CD8-positive, alpha-beta memory T cell (primary cell): ENCODE measurements at places on chromosomes 6 and 20. TPM values are rescaled to one million over a fixed set of nuclear protein-coding genes. Genes with fewer than 3 reads are reported as not detected.

- H3K4me1 ChIP-seq, result no peaks in the 10 kb centered on the region
- no peaks in the 10 kb centered on the region for H3K36me3 ChIP-seq
- H3K27me3 ChIP-seq, result no peaks in the 10 kb centered on the region
- DNase-seq, result no peak
Observed at GRCh38 chr20:19996222-19996621, 20.9 kb upstream of the NAA20 start.

GRCh38 chr6:143967706-143968376, 40.2 kb downstream of the PLAGL1 start:
- H3K4me1 ChIP-seq, result no peaks in the 10 kb centered on the region
- H3K27ac ChIP-seq, result no peak overlapping the region
- H3K36me3 ChIP-seq, result no peaks in the 10 kb centered on the region
- no peak for DNase-seq
- H3K27me3 ChIP-seq, result no peaks in the 10 kb centered on the region
- H3K4me3 ChIP-seq, result no peak overlapping the region

DNA sequence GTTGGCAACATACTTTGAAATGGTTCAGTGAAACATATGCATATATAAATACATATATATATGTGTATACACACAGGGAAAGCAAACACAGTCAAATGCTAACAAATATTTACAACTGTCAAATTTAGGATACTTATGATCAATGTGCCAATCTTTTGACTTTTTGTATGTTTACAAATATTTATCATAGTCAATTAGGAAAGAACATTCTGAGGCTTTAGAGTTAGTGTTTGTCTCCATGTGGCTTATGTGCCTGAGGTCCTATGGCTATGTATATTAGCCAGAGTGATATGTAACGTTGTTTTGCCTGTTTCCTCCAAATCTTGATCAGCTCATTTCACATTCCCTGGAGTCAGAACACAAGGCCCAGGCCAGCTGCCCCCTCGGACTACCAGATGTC, 126.5 kb upstream of the MAN1A1 start:
- no peaks in the 10 kb centered on the region for H3K4me1 ChIP-seq
- H3K4me3 ChIP-seq, result no peak overlapping the region
- no peak for DNase-seq

DNA sequence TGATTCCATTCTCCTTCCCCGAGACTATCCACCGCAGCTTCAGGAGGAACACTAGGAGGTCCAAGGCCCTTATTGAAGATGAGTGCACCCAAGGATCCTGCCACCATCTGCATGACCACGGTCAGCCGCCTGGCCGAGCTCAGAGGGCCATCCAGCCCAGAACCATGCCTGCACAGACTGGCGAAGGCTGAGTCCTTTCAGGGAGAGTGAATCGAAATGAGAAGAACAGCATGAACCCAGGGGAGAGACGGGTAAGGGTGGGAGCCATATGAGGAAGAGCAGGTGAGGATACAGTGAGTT, 26.3 kb downstream of the SERPINB6 start:
- no peaks in the 10 kb centered on the region for H3K27me3 ChIP-seq
- H3K4me1 ChIP-seq, result peaks cover 36% of the 10 kb centered on the region
- DNase-seq, result no peak
- no peaks in the 10 kb centered on the region for H3K36me3 ChIP-seq
- no peak overlapping the region for H3K4me3 ChIP-seq

DNA sequence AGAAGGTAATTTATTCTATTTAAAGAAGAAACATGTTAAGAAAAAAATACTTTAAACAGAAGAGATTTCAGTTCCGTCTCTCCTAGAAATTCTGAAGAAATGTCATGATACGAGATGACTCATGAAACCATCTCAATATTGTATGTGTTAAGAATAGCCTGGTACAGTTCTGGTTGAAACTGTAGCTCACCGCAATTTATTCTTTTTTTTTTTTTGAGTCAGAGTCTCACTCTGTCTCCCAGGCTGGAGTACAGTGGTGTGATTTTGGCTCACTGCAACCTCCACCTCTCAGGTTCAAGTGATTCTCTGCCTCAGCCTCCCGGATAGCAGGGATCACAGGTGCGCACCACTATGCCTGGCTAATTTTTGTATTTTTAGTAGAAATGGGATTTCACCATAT, 103.3 kb downstream of the ARHGAP18 start:
- H3K4me3 ChIP-seq, result no peak overlapping the region
- no peaks in the 10 kb centered on the region for H3K4me1 ChIP-seq
- no peak overlapping the region for H3K27ac ChIP-seq
- no peak for DNase-seq

GRCh38 chr6:16570221-16570553, 191.1 kb downstream of the ATXN1 start:
- no peaks in the 10 kb centered on the region for H3K36me3 ChIP-seq
- H3K27me3 ChIP-seq, result no peaks in the 10 kb centered on the region
- H3K4me1 ChIP-seq, result no peaks in the 10 kb centered on the region

DNA sequence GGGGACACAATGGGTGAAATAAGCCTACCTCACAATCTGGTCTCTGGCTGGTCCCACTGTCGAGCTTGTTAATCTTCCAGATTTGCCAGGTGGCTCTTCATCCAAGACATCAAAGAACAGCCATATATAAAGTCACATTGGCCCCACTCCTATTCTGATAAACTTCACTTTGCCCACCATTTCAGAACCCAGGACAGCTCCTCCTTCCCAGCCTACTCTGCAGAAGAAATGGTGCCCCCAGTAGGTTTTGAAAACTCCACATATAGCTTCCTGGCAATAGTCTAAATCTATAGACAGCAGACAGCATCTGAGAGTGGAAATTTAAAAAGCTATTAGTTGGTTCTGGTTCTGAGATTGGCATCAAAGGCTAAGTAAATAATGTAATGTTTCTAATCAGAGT, 143.1 kb upstream of the PCSK2 start:
- no peak for DNase-seq
- H3K4me3 ChIP-seq, result no peak overlapping the region
- no peak overlapping the region for H3K27ac ChIP-seq
- no peaks in the 10 kb centered on the region for H3K27me3 ChIP-seq

Gene MYO6
- 5.8 TPM for total RNA-seq
